ENCODE measurements at places on chromosomes 12 and 14.

GRCh38 chr14:24784981-24785380 lies 151.0 kb upstream of the GZMB start:
- DNase-seq = no peak

- no peak for DNase-seq
Measured at GRCh38 chr14:93286212-93286890, 46.5 kb downstream of the BTBD7 start.

DNA sequence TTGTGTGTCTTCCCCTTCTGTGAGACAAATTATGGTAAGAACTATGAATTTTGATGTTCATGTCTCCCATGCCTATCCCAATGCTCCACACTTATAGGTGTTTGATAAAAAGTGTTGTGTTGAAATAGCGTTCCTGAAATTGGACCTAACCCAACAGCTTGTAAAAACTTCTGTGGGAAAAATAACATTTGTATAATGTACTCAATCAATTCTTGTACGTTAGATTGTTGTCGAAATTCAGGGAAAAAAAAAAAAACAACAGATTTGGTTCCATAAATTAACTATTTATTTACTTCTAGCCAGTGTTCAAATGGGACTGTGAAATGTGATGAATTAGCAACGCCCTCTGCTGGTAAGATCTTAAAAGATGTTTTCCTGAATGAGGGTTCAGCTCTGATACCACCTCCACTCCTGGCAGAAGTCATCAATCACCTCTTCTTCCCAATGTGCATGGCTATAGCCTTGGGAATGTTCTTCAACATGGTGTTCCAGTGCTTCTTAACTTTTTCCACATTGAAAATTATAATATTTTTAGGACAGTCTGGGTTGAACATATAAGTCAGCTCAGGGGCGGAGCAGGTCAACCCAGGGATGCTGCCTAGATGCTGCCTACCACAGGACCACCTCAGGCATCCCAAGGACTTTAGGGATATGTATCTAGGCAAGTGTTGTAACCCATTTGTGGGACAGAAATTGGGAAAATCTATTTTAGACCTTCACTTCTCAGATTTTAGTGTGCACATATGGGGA lies 170.6 kb downstream of the OTOGL start:
- no peak for DNase-seq

GRCh38 chr14:23117371-23118020 lies 1.6 kb downstream of the CEBPE start:
- no peak for DNase-seq

- no peak for DNase-seq
Measured at GRCh38 chr14:52110441-52111086, 41.7 kb upstream of the NID2 start.
